ENCODE measurements at places on chromosomes 6 and 20.

GRCh38 chr6:18561037-18561750 lies 174.0 kb downstream of the RNF144B start:
- no peak for DNase-seq

DNA sequence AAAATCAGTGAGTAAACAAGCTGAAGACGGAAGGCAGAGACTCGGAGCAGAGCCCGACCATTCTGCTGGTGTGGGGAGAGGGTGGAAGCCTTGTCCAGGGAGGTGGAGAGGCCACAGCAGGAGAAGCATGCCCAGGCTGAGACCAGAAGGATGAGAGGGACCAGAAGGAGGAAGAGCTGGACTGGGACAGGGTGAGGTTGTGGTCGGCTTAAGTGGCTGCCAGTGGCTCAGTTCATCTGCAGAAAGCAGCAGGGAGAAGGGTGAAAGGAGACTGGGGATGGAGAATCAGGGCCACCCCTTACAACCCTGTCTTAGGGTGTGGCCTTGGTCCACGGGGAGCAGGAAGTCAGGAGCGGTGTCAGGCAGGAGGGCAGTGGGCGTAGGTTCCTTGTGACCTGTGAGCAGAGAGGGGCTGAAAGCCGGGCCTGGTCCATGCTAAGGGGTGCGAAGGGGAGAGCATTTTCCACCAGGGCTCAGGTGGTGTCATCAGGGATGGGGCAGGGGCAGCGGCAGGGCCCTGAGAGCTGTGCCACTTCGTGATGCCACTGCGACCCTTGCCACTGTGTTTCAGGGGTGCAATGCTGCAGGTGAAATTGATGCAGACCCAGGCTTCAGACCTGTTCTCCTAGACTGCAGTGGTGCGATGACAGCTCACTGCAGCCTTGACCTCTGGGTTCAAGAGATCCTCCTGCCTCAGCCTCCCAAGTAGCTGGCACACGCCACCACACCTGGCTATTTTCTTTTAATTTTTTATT lies 81.1 kb downstream of the TTLL2 start:
- no peak for DNase-seq

DNA sequence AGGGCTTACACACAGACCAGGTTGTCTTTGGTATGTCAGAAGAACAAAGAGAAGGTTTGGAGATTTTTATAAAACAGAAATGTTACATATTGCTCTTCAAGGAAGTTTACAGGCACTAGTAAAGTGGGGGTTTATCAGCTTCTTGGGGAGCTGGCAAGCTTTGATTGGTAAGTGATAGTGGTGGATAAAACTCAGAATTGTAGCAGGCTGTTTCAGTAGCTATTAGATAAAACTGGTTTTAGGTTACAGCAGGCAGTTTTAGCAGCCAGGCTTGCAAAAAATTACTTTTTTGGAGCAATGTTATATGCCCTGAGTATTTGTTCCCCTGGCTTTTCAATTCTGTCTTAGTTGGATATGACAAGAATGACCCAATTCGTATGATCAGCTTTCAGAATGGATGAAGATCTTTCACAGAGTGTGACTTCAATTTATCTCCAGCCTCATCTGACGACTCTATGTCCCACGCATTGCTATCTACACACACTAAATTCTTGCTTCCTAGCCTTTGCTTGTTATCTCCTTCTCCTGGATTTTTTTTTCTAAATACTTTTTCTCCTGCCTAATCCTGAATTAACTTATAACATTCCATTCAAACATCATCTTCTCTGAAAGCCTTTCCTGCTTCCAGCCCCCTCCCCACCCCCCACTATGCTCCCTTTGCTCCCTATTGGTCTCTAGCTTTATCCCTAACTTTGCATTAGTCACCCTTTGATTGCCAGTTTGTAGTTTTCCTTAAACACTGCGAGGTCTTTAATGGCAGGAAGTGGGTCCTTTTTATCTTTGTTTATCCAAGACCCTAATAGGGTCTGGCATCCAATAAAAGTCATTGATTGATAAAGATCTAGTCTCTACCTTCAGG lies 1.0 kb upstream of the TOMM34 start:
- DNase-seq, result no peak

DNA sequence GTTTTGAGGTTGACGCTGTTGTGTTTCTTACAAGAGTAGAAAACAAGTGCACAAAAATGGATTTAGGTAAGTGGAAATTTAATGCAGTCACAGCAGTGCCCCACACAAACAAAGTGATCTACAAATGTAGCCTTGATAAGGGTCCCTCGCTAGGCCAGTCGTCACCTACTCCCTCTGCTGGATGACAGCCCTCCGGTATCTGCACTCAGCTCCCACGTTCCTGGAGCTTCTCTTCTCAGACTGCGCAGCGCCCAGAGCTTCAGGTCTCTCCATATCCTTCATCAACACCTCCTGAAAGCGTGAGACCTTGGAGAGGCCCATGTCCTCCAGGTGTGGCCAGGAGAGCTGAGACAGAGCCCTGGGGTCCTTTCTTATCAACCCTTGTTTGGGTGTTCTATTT lies 58.3 kb upstream of the MAP3K4 start:
- no peak for DNase-seq

DNA sequence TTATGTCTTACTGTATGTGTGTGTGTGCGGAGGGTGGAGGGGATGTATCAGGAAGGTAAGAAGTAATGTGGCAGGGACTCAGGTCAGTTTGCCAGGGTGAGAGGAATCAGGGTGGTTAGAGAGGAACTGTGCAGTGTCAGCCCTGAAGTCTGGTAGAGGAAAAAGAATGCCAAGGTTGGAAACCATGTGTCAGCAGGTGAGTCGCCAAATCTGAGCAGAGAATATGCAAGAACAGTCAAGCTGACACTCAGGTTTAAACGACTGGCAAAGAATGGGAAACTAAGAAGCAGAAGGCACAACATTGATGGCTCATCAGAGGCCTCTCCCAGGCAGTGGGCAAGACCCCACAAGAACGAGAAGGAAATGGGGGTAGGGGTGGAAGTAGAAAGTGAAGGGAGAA lies 107.5 kb upstream of the TBX18 start:
- no peak for DNase-seq

- no peak for DNase-seq
Observed at GRCh38 chr6:29008089-29008488, 3.0 kb upstream of the ZNF311 start.

- no peak for DNase-seq
Observed at GRCh38 chr6:30875244-30876038, 8.9 kb upstream of the DDR1 start.

- DNase-seq, result no peak
Observed at GRCh38 chr6:152091201-152091600, 283.7 kb downstream of the ESR1 start.

DNA sequence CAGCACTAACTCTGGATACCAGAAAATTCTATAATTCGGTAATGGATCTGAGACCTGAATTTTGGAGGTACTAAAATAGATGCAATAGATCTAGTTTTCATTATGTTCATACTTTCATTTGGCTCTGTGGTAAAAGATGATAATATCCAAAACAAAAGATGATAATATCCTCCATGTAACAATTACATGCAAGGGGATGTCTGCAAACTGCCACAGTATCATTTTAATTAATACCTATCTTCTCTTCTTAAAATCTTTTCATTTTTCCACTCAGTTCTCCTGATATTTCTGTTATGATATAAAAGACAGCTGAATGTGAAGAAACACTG lies 15.6 kb downstream of the BTN2A1 start:
- no peak for DNase-seq

DNA sequence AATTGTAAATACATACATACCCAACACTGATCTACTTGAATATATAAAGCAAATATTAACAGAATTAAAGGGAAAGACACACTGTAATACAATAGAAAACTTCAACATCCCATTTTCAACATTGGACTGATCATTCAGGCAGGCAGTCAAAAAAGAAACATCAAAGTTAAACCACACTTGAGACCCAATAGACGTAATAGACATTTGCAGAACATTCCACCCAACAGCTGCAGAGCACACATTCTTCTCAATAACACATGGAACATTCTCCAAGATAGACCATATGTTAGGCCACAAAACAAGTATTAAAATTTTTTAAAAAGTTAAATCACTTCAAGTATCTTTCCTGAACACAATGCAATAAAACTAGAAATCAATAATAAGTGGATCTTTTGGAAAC lies 698.2 kb downstream of the COL12A1 start:
- no peak for DNase-seq

- no peak for DNase-seq
Observed at GRCh38 chr6:27081931-27082330, 165.6 kb upstream of the PRSS16 start.

DNA sequence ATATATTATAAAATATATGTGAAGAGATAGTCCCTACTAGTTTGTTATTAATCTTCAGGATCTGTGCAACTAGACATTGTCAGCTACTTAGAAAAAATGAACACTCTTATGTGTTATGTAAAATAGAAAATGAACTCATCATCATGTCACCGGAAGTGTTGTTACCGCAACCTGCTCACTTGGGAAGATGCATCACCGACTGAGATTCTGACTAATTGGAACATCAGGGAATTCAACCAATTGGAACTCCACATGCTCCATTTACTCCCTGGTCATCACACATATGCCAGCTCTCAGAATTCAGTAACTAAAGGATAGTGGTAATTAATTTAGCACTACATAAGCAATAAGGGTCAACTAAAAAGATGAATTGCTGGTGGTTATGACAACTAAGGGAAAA lies 16.7 kb upstream of the B3GAT2 start:
- DNase-seq, result no peak

DNA sequence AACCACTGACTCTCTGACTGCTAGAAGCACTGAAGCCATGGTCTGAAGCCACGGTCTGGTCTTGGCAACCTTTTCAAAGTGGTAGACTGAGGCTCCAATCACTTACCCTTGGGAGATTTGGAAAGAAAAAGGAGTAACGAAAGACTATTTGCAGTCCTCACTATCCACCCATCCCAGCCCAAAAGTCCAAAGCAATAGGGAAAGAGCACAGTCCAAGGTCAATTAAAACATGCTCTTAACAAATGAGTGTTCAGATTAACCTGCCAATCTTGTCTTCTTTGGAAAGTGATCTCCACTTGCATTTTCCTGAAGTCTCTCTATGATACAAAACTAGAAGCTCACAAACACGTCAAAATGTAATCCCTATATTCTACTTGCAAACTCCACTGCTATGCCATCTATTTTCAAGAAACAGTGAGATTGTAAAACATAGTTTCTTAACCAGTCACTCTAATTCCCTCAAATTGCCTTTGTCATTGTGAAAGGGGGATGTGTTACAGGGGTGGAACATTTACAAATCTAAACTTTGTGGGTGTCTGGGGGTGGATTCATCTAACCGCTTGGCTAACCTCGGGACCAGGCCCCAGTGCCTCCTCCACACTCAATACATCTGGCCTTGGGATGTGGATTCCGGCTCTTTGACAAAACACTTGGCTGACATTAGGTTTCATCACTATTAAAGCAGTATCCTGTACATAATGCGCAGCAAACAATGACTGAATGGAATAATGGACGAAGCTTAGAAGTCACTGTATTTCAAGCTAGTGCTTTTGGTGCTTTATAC lies 56.4 kb downstream of the B4GALT5 start:
- no peak for DNase-seq

GRCh38 chr6:47631797-47632196 lies 66.6 kb upstream of the ADGRF4 start:
- DNase-seq, result no peak

GRCh38 chr20:17488916-17489600 lies 42.1 kb downstream of the BFSP1 start:
- DNase-seq, result no peak

- no peak for DNase-seq
Observed at GRCh38 chr20:25571240-25571639, 14.1 kb downstream of the NINL start.

GRCh38 chr6:169051371-169051770 lies 202.3 kb downstream of the THBS2 start:
- DNase-seq, result no peak

DNA sequence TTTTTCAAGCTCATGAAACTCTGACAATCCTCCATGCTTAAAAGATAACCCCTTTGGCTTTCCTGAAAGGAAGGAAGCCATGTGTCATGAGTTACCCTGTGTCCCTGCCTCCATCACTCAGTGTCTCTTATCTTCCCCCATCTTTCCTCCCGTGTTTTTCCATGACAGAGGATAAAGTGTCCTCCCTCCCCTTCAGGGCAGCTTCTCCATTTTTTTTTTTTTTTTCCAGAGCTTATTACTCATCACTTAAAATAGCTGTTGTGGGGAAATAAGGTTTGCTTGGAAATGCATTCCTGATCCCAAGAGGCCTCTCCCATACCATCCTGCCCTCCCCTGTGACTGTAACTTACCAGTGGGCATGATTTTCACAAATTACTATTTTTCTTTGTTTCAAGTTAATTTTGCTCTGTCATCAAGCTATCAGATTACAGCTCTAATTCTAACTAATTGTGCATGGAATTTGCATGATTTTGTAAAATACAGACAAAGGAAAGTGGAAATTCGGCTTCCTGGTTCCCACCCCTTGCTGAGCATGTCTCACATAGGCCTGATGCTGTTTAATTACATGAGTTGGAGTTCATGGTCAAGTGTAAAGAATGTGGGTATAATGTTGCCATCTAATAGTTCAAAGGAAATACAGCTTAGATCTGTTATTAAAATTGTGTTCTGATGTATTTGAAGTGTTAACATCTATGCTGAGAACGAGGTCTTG lies 614.5 kb upstream of the FLRT3 start:
- DNase-seq, result no peak

DNA sequence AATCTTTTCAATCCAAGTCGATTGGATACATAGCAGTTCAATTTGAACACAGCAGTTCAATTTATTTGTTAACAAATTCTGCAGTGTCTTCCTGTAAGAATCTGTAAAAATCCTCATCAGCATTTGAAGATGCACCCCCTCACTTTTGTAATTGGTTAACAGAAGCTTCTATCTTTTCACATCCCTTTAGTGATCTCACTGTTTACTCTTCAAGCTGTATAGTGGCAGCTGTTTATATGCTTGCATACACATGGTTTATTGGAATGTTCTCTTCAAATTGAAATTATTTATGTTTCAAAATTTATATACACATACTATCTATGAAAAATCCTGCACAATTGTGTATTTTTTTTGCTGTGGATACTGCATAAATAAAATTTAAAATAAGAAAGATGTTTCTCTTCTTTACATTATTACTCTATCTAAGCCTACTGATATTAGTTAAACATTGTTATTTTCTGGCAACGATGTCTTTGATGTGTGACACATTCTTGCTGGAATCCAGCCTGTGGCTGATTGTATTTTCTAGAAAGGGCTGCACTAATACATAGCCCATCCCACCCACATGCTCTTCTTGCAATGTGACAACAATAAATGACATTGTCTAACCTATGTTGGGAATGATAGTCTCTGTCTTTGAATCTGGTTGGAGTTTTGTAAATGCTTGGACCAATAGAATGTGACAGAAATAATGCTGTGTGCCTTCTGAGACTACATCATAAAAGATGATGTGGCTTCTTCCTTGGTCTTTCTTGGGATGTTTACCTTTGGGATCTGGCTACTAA lies 573.0 kb downstream of the CD109 start:
- DNase-seq, result no peak

GRCh38 chr6:122676146-122676545 lies 65.9 kb downstream of the PKIB start:
- DNase-seq, result no peak
